ENCODE measurements at places on chromosomes 2 and 18.

DNA sequence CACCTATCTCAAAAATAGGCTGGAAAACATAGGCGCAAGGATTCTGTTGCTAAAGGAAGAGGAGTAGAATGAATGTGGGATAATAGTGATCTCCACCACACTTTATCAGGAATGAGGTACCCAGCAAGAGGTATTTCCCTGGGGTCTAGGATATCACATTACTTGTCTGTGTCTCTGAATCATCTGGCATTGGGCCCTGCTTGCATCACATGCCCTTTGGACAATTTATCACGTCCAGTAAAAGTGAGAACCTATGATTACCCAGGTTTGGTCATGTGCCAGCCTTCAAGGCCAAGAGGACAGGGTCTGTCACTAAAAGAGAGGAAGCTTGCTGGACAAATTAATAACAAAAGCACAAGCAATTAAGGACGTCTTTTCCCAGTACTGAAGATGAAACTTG, 11.4 kb upstream of the TRAPPC8 start:
- peaks cover 2% of the 10 kb centered on the region for H3K4me1 ChIP-seq
- H3K27me3 ChIP-seq = peaks cover 5% of the 10 kb centered on the region
- no peak overlapping the region for H3K4me3 ChIP-seq

DNA sequence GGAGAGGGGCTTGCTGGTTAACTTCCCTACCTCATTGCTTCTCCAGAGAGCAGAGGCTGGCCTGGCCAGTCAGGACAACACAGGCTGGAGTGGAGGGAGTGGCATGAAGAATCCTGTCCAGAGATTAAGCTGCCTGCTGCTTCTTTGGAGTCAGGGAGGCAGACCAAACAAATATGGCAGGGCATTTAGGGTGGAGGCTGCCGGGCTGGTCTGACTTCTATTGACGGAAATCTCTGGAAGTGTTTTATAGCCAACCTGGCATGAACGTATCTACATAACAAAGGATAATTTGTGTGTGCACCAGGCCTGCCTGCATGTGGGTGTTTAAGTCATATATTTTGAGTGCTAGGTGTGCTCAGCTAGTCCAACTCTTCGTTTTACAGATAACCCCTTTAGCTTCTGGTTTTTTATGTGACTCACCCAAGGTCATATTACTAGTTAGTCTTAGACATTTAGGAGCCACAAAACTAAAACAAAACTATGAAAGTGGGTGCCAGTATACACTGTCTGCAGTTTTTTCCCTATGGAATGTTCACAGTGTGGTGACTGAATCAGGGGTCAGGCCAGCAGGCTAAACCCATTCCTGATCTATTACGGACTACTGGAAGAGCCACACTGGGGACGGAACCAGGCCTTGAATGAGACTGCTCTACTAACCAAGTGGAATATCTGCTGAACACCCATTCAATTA, 5.5 kb downstream of the NPC1 start:
- DNase-seq = no peak
- no peaks in the 10 kb centered on the region for H3K27me3 ChIP-seq
- no peak overlapping the region for H3K27ac ChIP-seq
- peaks cover 40% of the 10 kb centered on the region for H3K36me3 ChIP-seq

- H3K4me3 ChIP-seq = no peak overlapping the region
- no peaks in the 10 kb centered on the region for H3K4me1 ChIP-seq
- no peak overlapping the region for H3K27ac ChIP-seq
- H3K27me3 ChIP-seq = peaks cover 16% of the 10 kb centered on the region
Measured at GRCh38 chr2:200051611-200051945, 96.2 kb downstream of the MAIP1 start.

DNA sequence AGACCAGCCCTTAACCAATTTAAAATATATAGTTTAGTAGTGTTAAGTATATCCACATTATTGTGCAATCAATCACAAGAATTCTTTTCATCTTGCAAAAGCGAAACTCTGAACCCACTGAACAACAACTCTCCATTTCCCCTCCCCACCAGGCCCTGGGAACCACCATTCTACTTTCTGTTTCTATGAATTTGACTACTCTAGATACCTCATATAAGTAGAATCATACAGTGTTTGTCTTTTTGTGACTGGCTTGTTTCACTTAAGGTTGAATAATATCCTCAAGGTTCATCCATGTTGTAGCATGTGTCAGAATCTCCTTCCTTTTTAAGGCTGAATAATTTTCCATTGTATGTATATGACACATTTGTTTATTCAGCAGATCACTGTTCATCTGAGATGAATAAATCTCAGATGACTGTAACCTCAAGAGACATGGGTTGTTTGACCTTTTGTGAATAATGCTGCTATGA, 8.1 kb upstream of the SOS1 start:
- H3K36me3 ChIP-seq = no peaks in the 10 kb centered on the region
- H3K27ac ChIP-seq = peak overlapping the region; percentile 92
- DNase-seq = peak; percentile 93
- H3K4me3 ChIP-seq = peak overlapping the region; percentile 40
- H3K27me3 ChIP-seq = no peaks in the 10 kb centered on the region

DNA sequence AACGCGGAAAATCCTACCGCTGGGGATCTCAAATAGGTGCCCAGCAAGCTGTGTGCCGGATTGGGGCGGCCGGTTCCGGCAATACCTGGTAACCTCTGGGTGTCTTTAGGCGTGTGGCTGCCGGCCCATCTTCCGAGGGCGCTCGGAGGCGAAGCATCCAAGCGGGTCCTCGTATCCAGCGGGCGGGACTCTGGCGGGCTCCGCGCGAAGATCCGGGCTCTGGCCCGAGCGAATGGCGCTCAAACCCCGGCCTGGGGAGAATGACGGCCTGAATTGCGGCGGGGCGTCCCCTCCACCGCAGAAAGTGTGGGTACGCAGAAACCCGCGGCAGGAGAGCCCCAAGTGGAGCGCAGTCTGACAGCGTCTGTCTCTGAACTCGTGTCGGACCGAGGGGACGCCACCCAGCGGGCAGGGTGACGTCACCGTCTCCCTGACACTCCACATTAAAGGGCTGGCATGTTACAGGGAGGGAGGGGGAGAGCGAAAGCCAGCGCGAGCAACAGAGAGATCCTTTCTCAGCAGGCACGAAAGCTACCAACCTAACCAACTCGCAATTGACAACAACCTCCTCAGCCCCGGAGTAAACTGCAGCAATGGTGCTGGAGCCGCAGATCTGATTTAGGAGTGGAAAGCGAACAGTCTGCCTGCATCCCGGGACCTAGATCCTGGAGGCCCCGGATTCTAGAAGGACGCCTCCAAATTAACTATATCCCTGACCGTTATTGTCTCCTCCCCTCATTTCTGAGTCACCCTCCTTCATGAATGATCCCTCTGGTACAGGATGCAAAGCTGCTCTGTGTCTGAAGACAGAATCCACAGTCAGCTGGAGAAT, at the start of gene SKOR2:
Gene SKOR2, minus strand, starts transcription at position 372 of the 832 bp plus-strand sequence. CDS start 2,477 bp downstream, outside the sequence.
- H3K36me3 ChIP-seq = peaks cover 5% of the 10 kb centered on the region
- no peak for DNase-seq
- no peak within 1 kb of the TSS for H3K4me3 ChIP-seq
- H3K27me3 ChIP-seq = peaks cover 72% of the 10 kb centered on the region

DNA sequence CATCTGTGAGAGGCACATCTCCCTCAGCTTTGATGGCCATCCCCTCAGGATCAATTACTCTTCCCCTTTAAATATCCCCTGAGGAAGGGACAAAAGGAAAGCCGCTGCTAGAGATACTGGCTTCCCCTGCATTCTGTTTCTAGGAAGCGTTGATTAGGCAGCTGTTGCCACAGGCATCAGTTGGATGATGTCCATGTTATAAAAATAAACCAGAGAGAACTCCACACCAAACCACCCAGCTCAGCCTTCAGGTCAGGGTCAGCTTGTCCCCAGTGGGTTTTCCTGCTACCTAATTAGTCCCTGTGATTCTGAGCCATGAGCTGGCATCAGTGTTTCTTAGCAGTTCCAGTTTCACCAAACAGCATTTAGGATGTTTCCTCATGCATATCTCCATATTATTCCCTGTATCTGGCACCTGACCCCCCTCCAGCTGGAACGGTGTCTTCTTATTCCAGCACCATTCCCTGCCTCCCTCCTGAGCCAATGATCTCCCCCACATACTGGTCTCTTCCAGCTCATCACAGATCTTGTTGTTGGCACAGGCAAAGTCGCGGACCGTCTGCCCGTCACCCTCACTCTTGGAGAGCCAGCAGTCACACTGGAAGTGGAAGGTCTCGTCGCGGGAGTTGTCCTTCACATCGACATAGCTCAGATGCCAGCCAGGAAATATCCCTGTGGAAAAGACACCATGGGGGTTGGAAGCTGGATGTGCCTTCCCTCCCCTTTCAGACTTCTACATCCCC, 168.4 kb downstream of the LOXHD1 start:
- H3K27ac ChIP-seq = no peak overlapping the region
- DNase-seq = no peak
- H3K27me3 ChIP-seq = peaks cover 2% of the 10 kb centered on the region
- no peak overlapping the region for H3K4me3 ChIP-seq
- H3K36me3 ChIP-seq = no peaks in the 10 kb centered on the region

GRCh38 chr2:115572746-115573145, 1130.3 kb downstream of the DPP10 start:
- H3K27ac ChIP-seq = no peak overlapping the region
- no peaks in the 10 kb centered on the region for H3K4me1 ChIP-seq
- H3K36me3 ChIP-seq = no peaks in the 10 kb centered on the region
- no peak overlapping the region for H3K4me3 ChIP-seq
- DNase-seq = no peak

GRCh38 chr2:88036182-88036581, 19.4 kb downstream of the KRCC1 start:
- no peak for DNase-seq
- H3K36me3 ChIP-seq = peaks cover 49% of the 10 kb centered on the region
- H3K4me3 ChIP-seq = no peak overlapping the region
- no peaks in the 10 kb centered on the region for H3K27me3 ChIP-seq

DNA sequence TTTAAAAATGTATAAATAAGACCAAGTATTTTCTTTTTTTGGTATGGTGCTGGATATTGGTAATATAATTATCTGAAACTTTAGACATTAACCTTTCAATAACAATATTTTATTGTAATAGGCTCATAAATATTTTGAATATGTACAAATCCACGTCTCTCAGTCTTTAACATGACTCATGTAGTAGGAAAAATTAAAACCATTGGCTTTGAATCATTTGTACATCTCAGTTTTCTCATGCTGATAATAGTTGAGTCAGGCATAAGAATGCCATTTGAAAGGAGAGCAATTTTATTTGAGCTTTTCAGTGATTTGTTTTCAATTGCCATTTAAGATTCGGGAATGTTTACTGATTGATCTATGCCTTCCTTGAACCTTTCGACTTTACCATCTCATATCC, 364.8 kb downstream of the TGIF1 start:
- H3K4me1 ChIP-seq = no peaks in the 10 kb centered on the region
- H3K36me3 ChIP-seq = no peaks in the 10 kb centered on the region
- H3K27me3 ChIP-seq = peaks cover 5% of the 10 kb centered on the region
- no peak overlapping the region for H3K4me3 ChIP-seq

DNA sequence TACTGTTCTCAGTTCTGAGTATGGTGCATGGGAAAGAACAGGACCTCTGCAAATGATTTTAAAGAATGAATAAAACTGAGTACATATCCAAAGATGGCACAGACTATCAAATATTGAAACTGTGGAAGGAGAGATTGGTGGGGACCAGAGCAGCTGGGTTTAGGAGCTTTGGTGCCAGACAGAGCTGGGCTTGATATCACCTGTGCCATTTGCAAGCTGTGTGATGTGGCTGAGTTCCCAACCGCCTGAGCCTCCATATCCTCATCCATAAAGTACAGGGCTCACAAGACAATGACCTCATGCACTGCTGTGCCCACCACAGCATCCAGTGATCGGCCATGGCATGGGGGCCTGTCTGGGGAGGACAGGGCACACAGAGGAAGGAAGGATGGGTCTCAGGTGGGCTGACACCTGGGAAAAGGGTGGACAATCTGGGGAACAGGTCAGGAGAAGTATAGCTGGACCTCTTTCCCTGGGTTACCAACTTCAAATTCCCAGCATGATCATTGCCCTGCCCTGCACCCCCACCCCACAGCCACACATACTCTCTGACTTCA, 83.9 kb upstream of the RAB6C start:
- no peak overlapping the region for H3K4me3 ChIP-seq
- H3K27ac ChIP-seq = no peak overlapping the region
- H3K27me3 ChIP-seq = peaks cover 5% of the 10 kb centered on the region
- no peak for DNase-seq
- no peaks in the 10 kb centered on the region for H3K4me1 ChIP-seq
- H3K36me3 ChIP-seq = no peaks in the 10 kb centered on the region

- H3K27me3 ChIP-seq = no peaks in the 10 kb centered on the region
- no peak overlapping the region for H3K27ac ChIP-seq
- H3K36me3 ChIP-seq = peaks cover 3% of the 10 kb centered on the region
Measured at GRCh38 chr2:44533508-44533907, 171.8 kb downstream of the CAMKMT start.

GRCh38 chr2:30410217-30410616, 36.8 kb upstream of the LCLAT1 start:
- no peaks in the 10 kb centered on the region for H3K27me3 ChIP-seq
- no peaks in the 10 kb centered on the region for H3K36me3 ChIP-seq

DNA sequence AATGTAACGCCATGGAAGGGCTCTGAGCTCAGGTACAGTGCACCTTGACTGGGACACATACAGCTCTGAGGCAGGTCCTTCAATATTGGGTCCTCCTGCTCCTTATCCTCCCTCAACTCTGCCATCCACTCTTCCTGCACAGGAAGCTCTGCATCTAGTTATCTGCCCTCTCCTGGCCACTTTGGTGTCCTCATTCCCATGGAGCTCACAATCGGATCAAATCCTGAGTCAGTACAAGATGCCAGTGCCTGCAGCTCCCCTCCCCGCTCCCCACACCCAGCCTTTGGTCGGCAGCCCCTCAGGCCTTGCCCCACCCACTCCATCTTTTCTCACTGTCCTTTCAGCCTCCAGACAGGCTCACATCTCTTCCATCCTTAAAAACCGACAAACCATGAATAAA, 58.0 kb downstream of the LRRFIP1 start:
- DNase-seq = no peak
- no peak overlapping the region for H3K4me3 ChIP-seq
- H3K36me3 ChIP-seq = no peaks in the 10 kb centered on the region

- H3K36me3 ChIP-seq = no peaks in the 10 kb centered on the region
- peaks cover 48% of the 10 kb centered on the region for H3K4me1 ChIP-seq
- no peak overlapping the region for H3K27ac ChIP-seq
- DNase-seq = peak; percentile 67
Measured at GRCh38 chr2:191155608-191156071, 4.8 kb upstream of the STAT4 start.

GRCh38 chr2:95271381-95271971, 2.8 kb upstream of the PROM2 start:
- H3K4me3 ChIP-seq = no peak overlapping the region
- H3K27ac ChIP-seq = no peak overlapping the region
- H3K27me3 ChIP-seq = no peaks in the 10 kb centered on the region
- DNase-seq = no peak

GRCh38 chr2:62369541-62370202, 136.3 kb downstream of the TMEM17 start:
- peaks cover 2% of the 10 kb centered on the region for H3K4me1 ChIP-seq
- no peak overlapping the region for H3K4me3 ChIP-seq
